ENCODE measurements at places on chromosomes 6 and 20.
A peak's percentile ranks its signal among the peaks of the same experiment; 100 is the strongest.

DNA sequence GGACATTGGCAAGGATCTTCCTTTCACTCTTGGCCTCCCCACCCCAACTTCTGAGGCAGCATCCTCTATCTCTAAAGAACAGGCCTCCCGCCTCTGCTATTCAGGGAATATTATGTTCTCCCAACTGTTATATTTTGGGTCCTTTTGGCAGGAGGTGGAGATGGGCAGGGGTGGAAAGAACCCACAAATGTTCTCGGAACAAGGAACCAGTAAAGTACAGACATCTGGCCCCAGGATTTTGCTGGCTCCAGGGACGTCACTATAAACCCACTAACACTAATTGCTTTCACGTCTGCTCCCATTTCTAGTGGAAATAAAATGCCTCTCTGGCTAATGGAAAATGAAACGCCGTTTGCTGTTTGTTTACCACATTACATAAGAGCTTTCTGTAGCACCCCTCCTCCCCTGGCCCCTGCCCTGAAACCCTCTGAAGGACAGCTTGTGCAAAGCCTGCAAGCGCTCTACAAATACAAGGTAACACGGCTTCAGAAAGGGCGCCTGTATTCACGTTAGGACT, 77.7 kb upstream of the TBC1D7 start:
- DNase-seq, result no peak

GRCh38 chr6:111781041-111781708, 92.1 kb downstream of the FYN start:
- DNase-seq, result peak; percentile 77

DNA sequence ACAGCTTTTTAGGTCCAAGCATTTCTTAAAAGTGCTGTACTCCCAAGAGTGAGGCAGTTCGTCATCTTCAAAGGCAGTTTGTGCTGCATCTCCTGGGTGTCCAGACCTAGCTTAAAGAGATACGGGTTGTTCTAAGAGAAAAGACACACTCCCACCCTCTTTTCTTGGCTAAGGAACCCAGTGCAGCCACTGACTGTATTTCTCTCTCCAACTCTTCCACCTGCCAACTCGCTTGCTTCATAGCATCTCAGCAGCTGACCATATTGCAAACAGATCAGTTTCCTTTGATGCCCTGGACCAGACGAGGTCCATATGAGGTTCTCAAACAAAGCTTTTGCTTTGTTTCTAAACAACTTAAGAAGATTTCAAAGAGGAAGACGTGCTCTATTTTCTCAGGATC, 101.1 kb downstream of the ISM1 start:
- no peak for DNase-seq

GRCh38 chr6:109515781-109516409, 32.9 kb upstream of the ZBTB24 start:
- DNase-seq, result peak; percentile 21

Measured in fibroblast of mammary gland (primary cell).